SK-N-MC (cell line): ENCODE measurements at places on chromosomes 3 and 15.

- no peak for DNase-seq
Measured at GRCh38 chr3:47098910-47099309, 65.0 kb downstream of the SETD2 start.

GRCh38 chr3:147518465-147518864, 109.3 kb downstream of the ZIC1 start:
- no peak for DNase-seq

GRCh38 chr15:93942269-93942694, 289.1 kb upstream of the MCTP2 start:
- no peak for DNase-seq

- DNase-seq = no peak
Measured at GRCh38 chr3:151225040-151225975, 22.3 kb upstream of the GPR171 start.

DNA sequence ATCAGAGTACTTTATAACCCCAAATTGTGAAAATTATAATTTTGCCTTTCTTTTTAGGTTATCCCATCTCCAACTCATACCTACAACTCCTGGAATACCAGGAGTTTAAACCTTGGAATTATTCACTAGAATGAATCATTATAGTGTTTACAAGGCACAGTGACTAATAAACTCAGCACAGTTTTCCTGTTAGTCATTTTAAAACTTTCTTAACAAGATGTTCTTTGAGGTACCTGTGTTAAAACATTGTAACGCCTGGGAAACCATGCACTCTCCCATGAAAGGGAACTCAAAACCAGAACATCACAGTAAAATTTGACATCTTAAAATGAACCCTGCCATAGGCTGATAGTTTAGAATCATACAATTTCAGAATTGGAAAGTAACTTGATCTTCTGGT, 132.4 kb upstream of the OSTN start:
- no peak for DNase-seq

GRCh38 chr3:132898141-132898540, 140.1 kb upstream of the TMEM108 start:
- no peak for DNase-seq

DNA sequence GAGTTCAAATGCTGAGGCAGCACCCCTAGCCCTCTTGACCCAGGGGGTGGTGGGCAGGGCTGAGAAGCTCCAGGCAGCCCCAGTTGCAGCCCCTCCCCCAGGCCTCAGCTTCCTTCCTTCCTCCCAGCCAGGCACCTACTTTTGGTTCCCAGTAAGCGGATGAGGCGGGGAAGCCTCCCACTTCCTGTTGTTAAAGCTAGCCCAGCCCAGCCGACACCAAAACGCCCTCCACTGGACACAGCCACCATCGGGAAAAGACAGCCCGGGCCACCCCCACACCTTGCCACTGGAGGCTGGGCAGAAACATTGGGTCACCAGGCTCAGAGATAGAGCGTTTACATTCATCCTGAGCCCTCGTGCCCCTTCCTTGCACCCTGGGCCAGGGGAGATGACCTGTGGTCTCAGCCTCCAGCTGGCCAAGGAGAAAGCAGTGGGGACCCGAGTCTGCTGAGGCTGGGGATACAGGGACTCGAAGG, 3.5 kb downstream of the DUSP7 start:
- no peak for DNase-seq

DNA sequence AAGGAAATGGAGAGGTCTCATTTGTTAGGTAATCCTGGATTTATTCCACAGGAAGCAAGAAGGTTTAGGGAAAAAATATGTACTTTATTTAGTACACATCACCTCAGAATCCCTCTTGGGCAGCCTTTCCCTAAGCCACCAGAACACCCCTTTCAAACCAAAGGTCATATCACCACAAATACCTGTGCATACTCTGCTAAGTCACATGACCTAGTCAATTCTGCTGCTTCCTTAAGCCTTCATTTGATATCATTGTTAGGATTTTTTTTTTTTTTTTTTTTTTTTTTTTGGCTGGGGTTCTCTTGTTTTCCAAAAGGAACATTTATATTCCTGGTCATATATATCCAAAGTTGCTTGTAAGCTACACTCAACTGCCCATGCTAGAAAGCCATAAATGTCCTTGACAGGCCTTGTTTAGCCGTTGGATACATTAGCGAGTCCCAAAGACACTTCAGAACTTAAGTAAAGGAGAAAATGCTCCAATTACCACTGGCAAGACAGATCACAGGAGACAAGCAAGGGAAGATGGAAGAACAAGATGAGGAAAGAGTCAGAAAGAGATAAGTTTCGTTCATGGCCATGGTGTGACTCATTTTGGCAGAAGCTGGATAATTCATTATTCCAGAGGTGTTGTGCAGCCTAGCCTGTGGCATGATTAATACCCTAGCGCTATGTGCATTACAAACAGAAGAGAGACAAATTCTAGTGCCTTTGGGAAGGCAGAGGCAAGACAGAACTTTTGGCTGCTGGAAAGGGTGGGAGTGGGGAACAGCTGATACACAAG, 155.6 kb upstream of the SLC2A2 start:
- DNase-seq = no peak

DNA sequence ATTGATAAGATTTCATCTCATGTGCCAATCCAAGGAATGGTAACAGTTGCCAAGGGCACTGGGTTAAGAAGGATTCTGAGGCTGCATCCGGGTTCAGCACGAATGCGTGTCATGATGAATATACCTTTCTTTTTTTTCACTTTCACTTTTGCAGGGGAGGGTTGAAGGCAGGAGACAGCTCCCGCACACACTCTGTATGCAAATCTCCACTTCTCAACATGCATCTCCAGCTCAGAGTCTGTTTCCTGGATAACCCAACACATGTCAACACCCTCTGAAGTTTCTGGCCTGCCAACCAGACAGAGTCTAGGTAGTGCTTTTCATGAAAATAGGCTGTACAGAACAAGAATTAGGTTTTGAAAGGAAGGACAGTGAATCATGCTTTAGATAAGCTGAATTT, 21.6 kb downstream of the B4GALT4 start:
- no peak for DNase-seq

- DNase-seq = no peak
Measured at GRCh38 chr15:62066663-62067447, at the start of gene C2CD4A. Gene C2CD4A, plus strand, starts transcription at chr15:62066977. Its CDS starts 637 bp downstream, at chr15:62067614.

- DNase-seq = no peak
Measured at GRCh38 chr3:23404246-23404645, 201.1 kb downstream of the UBE2E2 start.

DNA sequence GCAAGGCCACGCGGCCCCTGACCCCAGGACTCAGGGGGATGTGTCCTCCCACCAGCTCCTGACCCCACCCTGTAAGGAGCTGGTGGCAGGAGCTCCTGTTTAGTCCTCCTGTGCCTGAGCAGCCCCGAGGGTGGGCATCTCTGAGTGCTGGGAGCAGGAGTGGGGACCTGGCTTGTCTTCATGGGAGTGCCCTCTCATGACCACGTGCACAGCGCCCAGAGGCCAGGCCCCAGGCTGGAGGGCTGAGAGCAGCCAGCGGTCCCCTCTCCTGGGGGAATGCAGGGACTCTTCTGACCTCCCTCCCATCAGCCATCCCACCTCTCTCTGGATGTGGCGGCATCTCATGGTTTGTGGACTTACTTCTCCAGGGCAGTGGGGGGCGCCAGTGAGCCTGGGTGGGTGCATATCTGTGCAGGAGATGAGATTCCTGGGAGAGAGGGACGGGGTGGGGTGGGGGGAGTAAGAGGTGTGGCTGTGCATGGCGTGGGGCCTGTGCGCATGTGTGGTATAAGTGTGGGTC, 205.6 kb downstream of the TBC1D2B start:
- DNase-seq = no peak

DNA sequence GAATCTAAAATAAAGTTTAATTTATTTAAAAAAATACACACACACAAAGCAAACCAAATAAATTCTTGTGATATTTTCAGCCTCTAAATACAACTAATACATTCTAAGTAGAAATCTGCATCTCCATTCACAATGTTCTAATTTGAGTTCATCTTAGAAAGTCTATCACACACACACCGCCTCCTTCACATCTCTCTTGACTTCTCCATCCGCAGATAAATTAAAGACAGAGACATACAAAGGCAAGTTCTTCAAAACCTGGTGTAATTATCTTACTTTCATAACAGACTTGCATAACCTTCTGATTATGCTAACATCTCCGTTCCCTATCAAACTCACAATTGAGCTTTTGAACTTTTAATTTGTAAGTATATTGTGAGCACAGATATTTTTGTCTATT, 657.3 kb downstream of the VGLL3 start:
- DNase-seq = no peak

GRCh38 chr3:37808656-37809055, 53.0 kb upstream of the CTDSPL start:
- no peak for DNase-seq
